ENCODE measurements at places on chromosomes 12 and 14. TPM values are rescaled to one million over a fixed set of nuclear protein-coding genes. Genes with fewer than 3 reads are reported as not detected.

Gene MON2
- 81.2 TPM for total RNA-seq

Gene GPX2
- not detected for total RNA-seq

Gene TBX5
- not detected for total RNA-seq

Gene SMIM41
- total RNA-seq, result not detected

Gene RASSF8
- 54.1 TPM for total RNA-seq

Gene IFNG-AS1
- total RNA-seq, result 0.87 TPM

Gene ENDOU
- 2.5 TPM for total RNA-seq

Gene FAM90A1
- total RNA-seq, result 1.2 TPM

Gene BRI3BP
- 32.5 TPM for total RNA-seq

Gene ANKS1B
- total RNA-seq, result 374 TPM

Gene TBC1D30
- 31.6 TPM for total RNA-seq

Gene WNT5B
- total RNA-seq, result 4.1 TPM

Gene SERPINA1
- total RNA-seq, result 4.7 TPM

Gene FAM186B
- 0.49 TPM for total RNA-seq

Gene RNASE7
- total RNA-seq, result not detected

Gene MAP3K9
- 52.0 TPM for total RNA-seq

Gene WIF1
- total RNA-seq, result 19.1 TPM

Gene RFLNA
- total RNA-seq, result 7.6 TPM

Gene TSHR
- total RNA-seq, result not detected
